ENCODE measurements at places on chromosomes 1 and 21. TPM values are rescaled to one million over a fixed set of nuclear protein-coding genes. Genes with fewer than 3 reads are reported as not detected.

PTGFR gene
- 44.3 TPM for polyA plus RNA-seq

- DNase-seq = no peak
Measured at GRCh38 chr1:11463177-11463576, 15.8 kb upstream of the DISP3 start.

DNA sequence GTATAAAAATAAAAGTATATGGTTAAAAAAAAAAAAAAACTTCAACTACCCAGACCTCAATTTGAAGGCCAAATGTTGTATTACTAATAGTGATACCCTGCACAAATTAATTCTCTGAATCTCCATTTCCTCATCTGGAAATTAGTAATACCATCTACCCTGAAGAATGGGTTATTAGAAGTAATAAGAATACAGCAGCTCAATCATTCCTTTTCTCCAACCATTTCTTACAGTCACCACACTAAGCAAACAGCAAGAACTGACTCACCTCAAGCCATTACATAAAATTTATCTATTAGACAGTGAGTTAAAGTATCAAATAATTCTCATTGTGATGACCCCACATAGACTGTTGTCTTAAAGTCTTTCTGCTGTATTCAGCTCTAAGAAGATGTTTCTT, 39.6 kb downstream of the RERE start:
- DNase-seq = no peak

GRCh38 chr1:20311289-20311688, 20.6 kb downstream of the VWA5B1 start:
- DNase-seq = no peak

- DNase-seq = no peak
Measured at GRCh38 chr1:111628153-111628552, 8.6 kb downstream of the RAP1A start.

DNA sequence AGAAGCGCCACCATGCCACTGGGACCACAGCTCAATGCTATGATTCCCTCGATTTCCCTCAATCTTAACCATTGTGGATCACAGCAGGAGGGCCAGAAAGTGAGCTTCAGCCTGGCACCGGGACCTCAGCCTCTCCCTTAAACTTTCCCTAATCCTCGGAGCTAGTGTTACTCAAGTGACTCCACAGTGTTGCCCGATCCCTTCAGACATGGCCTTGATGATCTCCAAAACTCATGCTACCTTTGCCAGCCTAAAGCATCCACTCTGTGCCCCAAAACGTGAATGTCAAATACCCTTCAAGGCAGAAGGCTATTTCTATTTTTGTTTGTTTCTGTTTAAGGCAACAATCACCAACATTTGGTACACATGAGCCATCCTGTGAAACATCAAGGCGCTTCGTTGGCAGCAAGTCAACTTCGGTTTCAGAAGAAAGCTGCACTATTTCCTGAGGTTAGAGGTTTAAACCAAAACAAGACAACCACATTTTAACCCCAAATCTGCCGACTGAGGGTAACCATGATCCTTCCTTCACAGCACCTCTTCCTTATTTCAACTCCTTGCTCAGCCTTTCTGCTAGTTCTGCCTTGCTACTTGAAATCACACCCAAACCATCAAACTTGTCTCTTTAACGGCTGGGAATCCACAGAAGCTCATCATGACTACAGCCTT, 94.4 kb upstream of the KRTAP19-8 start:
- no peak for DNase-seq

DNA sequence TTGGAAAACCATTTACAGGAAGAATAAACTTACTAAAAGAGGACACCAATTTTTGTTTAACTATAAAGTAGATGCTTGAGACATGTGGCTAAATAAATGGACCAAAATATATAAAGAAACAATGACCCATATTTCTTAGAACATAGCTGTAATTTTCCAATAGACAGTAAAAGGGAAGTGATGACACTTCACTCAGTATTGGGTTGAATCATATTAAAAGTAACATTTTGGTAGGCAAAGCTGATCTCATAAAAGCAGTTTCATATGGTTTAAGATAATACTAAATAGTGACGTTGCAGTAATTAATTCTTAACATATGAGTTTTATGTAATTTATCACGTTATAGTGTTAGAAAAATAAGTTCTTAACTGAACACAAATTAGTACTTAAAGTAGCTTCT, 308.9 kb upstream of the RUNX1 start:
- DNase-seq = no peak
